ENCODE measurements at places on chromosomes 1 and 21.

DNA sequence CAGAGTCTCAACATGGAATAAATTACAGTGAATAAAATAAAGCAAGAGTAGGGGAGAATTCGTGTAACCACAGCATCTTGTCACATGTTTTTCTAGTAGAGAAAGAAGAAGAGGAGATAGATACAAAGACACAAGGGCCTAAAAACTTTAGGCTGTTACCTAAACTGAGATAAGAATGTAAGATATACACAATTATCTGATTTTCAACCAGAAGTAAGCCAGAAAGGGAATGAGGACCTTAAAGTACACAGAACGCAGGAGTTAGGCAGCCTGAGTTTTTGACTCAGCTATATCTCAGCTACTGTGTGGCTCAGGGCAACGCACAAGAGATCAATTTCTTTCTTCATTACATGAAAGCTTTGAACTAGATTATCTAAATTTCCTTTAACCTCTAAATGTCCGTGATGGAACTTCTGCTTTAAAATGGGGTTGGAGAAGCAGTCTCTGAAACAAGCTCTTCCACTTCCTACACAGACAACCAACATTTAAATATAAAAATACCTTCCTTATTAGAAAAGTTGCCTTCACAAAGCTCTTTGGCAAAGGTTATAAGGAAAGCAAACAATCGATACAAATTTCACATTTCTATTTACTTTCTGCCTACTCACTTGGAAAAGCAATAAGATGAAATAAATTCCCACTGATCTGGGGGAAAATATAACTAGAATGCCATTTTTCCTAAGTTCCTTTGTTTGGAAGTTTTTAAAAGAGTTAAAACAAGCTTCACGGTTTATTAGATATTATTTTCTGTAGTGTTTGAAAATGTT, 5.2 kb upstream of the RGS13 start:
- no peak for DNase-seq

DNA sequence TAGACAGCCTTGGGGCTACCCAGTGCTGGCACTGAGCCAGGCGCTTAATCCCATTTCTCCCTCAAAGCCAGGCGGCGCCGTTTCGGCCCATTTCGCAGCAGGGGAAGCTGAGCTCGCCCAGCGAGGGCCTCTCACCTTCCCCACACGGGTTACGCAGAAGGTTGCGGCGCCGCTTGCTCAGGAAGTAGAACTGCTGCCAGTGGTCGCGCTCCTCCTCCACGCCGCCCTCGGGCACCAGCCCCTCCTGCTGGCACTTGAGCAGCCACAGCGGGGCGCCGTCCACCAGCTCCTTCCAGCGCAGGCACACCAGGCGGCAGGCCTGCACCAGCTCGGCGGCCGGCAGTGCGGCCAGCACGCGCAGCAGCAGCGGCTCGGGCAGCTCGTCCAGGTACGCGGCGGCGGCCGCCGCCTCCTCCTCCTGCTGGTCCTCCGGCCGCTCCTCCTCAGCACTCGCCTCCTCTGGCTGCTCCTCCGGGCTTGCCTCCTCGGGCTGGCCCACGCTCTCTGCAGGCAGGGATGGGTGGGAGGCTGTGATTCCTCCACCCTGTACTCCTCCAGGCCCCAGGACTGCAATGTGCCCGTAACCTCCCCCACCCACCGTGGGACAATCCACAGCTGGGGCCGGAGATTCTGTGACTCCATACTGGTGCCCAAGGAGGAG, 3.8 kb downstream of the FBXO2 start:
- DNase-seq, result peak; percentile 84

DNA sequence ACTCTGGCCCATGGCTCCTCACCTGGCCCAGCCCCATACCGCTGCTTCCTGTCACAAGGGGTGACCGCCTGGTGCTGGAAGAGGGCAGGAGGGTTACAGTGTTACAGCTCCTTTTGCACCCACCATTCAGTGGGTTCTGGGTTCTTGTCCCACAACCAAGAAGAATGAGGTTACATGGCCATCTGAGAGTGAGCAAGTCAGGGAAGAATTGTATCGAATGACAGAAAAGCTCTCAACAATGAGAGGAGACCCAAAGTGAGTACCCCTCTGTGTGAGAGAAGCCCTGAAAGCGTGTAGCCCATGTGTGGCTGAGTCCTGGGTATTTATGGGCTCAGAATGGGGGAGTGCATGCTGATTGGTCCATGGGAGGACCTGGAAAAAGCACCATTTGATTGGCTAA, 888.5 kb downstream of the ADGRL2 start:
- no peak for DNase-seq

DNA sequence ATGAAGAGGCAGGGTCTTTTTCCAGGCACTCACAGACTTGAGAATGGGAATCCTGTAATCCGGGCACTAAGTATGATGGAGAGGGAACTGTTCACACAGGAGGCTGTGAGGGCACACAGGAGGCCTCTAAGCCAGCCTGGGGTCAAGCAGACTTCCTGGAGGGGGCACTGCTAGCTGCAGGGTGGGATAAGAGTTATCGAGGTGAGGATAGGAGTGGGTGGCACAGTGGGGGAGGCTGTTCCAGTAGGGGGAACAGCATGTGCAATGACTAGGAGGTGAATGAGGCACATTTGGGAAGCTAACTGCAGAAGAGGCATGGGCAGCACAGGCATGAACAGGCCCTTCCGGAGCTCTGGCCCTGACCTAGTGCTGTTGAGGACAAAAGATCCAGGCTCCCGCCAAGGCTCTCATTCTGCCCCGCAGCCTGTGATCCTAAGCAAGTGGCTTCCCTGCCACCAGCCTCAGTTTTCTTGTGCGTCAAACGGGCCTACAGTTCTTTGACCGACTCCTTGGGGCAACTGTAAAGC, 216.7 kb downstream of the TRABD2B start:
- no peak for DNase-seq

DNA sequence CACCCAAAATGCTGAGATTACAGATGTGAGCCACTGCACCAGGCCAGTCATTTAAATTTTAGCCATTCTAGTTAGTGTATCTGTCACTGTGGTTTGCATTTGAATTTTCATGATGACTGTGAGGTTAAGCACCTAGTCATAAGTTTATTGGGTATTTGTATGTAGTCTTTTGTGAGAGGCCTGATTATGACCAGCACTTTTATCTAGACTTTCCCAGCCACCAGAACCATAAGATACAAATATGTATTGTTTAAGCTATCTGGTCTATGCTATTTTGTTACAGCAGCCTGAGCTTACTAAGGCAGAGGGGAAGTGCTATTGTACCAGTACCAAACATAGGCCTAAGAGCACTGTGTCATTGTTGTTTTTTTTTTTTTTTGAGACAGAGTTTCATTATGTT, 19.9 kb upstream of the DNAJC6 start:
- DNase-seq, result no peak

DNA sequence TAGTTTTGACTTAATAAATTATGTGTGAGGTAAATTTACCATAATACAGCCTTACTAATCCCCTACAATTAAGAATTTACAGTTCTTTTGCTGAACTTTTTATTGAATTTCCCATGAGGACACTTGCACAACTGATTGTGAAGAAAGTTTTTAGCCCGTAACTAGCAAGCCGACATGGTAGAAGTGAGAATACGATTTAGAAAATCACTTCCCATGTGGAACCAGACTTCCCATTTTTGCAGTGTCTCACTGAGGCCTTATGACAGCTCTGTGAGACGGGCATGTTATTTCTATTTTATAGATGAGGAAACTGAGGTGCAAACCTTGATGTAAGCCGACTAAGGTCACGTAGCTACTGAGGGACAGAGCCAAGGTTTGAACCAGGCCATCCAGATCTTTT, 32.5 kb upstream of the LMO4 start:
- DNase-seq, result no peak

DNA sequence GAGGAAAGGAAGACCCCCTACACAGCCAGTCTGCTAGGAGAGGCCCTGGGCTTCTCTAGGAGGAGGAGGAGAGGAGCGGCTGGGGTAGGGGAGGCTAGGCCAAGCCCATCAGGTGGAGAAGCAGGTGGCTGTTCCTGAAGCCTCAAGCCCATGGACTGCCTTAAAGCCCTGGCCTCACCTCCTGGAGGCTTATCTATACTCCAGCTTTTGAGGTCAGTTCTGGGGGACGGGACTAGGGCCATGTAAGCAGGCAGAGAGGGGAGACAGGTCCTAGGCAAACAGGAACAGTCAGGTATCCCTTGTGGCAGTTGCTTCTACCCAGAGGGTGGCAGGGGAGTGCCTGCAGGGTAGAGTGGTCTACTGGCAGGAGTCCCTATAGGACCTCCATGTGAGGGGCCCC, 40.6 kb downstream of the KCNC4 start:
- DNase-seq, result no peak

DNA sequence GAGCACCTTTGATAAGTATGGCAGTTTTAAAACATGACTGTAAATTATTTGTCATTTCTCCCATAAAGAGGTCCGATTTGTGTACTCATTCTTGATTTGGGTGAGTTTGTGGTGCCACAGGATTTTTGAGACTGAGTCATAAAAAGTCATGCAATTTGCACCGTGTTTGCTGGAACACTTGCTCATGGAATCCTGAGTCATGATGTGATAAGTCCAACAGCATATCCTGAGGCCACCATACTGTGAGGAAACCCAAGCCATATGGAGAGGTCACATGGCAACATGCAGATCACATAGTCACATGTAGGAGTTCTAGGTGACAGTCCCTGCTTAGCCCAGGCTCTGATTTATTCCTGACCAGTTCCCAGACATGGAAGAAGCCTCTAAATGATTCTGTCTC, 40.8 kb upstream of the PRRX1 start:
- DNase-seq, result no peak

DNA sequence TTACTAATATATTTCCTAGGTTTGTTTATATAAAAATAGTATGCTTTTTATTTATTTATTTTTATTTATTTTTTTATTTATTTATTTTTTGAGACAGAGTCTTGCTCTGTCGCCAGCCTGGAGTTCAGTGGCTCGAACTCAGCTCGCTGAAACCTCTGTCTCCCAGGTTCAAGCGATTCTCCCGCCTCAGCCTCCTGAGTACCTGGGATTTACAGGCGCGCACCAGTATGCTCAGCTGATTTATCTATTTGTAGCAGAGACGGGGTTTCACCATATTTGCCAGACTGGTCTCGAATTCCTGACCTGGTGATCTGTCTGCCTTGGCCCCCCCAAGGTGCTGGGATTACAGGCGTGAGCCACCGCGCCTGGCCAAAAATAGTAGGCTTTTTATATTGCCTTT, 33.2 kb downstream of the BRINP3 start:
- DNase-seq, result peak; percentile 4

DNA sequence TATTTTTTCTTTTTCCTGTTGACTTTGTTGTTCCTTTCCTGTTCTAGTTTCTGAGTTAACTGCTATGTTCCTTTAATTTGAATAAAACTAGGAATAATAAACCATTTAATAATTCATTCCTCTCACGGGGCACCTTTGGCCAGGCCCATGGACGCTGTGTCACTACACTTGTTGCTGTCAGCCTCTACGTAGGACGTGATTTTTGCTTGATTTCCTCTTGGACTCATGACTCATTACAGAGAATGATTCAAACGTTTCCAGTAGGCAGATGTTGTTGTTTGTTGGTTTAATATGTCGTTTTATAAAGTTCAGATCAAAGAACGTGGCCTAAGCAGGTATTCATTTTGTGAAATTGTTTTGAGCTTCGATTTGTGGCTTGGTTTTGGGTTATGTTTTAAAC, 9.1 kb upstream of the SLC19A1 start:
- no peak for DNase-seq

- DNase-seq, result no peak
These were observed 49.5 kb downstream of the RHBG start for GRCh38 chr1:156418416-156419070.

DNA sequence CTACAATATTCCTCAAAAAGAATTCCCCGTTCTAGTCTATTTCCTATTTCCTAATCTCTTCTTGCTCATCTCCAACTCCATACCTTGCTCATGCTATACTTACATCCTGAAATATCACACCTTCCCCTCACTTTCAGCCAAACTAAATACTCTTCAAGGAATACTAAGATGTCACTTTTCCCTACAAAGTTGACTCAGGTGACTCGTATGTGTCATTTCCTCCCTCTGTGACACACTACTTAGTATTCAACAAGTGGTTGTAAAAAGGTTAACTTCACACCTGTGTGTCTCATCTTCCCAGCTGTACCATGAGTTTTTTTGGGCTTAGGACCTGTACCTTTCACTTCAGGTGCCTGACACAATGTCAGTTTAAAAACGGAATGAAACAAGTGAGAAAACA, 81.9 kb upstream of the LBR start:
- no peak for DNase-seq

DNA sequence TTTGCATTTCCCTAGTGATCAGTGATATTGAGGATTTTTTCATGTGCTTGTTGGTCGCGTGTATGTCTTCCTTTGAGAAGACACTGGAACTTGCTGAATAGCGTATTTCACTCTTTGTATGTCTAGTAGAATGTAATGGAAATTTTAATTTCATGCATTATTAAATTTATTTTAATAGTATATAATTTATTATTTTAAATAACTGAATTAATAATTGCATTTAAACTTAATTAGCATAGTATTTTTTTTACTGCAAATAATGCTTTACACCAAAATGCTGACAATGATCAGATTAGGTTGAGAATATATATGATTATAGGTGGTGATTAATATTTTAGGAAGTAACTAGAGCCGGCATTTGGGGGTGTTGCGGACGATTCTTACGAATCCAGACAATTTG, 10.5 kb upstream of the MTARC1 start:
- no peak for DNase-seq

DNA sequence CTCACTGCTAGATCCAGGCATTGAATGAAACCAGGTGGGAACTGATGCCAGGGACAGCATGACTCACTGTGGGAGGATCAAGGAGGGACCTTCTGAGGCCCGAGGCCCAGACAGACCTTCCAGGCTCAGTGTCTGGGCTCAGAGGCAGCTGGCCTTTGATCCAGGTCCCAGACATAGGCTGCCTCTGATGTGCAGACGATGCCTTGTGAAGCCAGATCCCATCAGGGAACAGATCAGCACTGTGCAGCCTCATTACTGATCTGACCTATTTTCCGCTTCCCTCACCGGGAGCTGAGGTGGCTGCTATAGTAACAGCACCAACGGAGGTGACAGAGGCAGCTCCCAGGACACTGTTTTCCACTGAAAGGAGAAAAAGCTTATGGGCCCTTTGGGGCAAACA, 399.5 kb downstream of the MATN1 start:
- no peak for DNase-seq

- no peak for DNase-seq
These were observed 17.2 kb downstream of the KRTAP10-1 start for GRCh38 chr21:44522753-44523204.

GRCh38 chr1:42144711-42145388, 8.4 kb upstream of the GUCA2B start:
- DNase-seq, result no peak

DNA sequence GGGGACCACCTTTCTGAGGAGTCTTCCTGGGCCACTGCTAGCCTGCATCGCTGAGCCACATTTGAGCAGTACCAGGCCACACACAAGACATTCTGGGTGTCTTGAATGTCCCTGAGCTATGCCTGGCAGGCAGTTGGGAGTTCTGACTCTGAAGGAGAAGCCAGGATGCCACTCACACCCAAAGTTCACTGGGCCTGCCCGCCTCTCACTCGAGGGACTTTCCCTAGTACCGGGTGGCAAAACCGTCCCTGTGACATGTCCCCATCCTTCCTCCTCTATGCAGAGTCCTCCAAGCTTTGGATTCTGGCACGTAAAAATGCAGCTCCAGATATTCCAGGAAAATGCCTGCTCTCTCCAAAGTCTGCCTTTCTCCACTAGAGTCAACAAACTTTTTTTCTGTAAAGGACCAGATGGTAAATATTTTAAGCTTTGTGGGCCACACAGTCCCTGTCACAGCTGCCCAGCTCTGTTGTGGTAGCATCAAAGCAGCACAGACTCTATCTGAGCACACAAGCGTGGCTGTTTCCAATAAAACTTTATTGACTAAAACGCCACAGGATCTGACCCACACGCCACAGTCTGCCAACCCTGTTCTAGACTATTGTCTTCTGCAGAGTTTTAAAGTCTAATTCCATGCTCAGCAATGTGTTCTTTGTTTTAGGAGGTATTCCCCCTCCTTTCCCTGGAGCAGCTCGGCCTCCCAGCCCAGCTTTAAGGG, 19.2 kb upstream of the GUCA2B start:
- no peak for DNase-seq

Measured in GM23338 (cell line).